ENCODE measurements at places on chromosomes 7 and 10.

DNA sequence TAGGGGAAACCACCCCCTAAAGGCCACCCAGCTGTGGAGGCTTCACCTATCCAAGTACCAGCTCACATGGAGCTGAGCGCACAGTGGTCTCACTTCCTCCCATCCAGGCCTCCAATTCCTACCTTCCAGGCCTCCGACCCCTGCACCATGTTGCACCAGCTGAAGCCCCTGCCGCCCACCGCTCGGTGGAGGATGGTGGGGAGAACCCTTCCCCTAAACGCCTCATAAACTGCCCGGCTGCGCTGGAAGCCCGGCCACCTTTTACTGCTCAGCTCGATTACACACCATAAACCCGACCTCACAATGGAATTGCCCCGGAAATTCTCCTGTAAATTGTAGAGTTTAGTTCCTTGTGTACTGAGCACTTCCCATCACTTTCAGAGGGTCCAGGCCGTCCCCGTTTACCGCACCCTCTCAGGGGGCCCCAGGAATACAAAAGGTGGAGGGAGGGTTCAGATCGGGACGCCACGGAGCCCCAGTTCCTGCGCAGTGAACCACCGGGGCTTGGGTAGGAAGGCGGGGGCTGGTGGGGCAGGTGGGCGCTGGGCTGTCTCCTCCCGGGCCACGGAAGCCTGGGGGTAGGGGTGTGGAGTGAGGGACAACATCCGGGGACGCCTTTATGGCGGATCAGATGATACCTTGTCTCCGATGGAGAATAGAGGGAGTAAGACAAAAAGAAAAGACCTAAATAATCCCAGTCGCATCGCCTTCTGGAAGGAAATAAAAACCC is 1.4 kb upstream of the HOXA7 start:
- no peak for DNase-seq

GRCh38 chr7:2929321-2930201 is 85.5 kb upstream of the GNA12 start:
- no peak for DNase-seq

DNA sequence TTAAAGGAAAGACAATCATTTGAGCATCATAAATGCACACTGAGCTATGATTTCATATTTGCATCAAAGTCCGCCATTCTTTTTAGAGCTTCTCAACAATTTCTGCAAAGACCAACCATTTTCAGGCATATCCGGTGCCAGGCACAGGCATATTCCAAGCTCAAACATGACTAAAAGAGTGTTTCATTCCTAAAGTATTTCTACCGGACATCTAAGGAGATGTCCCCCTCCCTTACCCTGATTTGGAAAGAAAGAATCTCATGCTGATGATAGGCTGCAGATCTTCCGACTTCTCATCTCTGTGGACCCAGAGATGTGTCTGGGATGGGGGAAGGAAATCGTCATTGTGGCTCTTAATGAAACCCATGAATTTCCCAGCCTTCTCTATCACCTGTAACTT is 600.5 kb upstream of the MGMT start:
- no peak for DNase-seq

DNA sequence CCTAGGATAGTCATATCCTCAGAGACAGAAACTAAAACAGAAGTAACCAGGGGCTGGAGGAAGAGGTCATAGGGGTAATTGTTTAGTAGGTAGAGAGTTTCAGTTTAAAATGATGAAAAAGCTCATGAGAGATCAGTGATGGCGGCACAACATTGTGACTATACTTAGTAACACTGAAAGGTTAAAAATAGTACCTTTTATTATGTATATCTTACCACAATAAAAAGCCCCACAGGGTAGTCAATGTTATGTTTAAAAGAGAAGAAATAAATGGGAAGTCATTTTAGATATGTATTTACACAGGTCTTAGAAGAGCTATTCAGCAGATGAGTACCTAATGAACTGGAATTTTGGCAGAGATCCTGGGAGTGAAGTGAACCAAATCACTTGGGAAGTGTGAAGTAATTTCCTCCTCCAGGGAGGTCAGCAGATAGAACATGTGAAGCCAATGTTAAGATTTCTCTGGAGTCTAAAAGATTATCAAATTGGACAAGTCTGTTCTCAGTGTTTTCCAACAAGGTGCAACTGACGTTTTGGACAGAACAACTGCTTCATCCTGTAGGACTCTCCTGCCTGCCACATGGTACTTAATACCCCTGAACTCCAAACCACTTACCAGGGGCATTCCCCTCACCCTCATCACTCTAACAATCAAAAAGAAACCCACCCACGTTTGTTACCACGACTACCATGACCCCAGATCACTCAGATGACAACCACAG is 6.4 kb downstream of the CDCA7L start:
- peak; percentile 18 for DNase-seq

- DNase-seq = no peak
Measured at GRCh38 chr7:107505997-107506673, 36.3 kb downstream of the GPR22 start.

DNA sequence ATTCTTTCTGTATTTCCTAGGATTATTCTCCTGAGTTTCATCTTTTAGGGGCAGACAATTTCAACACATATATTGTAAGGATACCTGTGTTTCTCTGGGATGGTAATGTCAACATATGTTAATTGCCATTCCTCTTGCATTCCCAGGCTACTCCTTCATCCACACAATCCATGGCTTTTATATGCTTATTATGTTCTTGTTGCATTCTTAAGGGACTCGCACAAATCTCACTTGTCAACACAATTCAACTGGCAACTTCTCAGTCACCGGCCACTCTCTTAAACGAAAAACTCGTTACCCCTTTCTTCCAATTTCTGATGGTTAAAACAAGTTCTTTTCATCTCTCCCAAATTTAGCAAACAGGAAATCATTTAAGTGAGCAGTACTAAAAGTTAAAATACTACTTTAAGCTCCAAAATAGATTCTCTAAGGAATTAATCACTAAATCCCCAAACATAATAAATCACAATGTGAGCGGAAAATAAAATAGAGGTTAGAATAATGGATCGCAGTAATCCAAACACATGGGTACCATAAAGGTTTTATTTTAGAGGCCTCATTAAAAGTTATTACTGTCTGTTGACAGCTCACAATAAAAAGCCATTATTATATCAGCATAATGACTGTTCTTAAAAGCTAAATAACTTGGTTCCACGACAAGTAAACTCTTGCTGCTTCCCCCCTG is 223.2 kb downstream of the ELMO1 start:
- DNase-seq = no peak

DNA sequence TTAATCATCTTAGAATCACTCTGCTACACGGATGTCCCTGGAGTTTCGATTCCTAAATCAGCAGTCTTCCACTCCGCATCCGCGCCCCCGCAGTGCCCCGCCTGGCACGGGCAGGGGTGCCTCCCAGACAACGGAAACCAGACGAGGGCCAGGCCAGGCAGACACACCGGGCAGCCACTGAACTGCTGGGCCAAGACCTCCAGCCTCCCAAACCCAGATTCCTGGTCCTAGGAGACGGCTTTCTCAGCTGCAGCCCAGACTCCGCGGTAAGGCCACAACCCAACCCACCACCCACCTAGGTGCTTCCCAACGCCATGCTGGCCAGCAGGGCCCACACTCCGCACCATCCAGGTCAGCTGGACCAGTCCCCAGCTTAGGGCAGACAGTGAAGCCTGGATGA is 33.2 kb downstream of the MAD1L1 start:
- DNase-seq = no peak

DNA sequence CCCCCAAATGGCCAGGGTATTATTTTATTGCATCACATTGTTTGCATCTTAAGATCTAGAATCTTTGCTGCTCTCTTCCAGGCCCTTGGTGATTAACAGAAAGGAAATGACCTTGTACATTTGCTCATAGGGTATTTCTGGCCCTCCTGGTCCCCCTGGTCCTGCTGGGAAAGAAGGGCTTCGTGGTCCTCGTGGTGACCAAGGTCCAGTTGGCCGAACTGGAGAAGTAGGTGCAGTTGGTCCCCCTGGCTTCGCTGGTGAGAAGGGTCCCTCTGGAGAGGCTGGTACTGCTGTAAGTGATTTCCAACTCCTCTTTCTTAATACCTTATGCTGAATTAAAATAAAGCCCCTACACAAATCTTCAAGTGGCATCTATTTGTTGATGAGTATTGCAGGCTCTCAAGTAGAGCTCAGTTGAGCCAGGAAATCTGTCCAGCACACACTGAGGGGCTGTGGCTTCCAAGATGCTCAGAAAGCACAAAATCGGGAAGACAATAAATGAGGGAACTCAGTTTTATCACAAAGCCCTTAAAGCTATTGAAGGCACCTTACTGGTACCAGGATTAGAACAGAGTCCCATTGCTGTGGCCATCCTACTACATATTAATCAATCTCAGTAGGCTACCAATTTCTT is 28.2 kb downstream of the COL1A2 start:
- DNase-seq = no peak

DNA sequence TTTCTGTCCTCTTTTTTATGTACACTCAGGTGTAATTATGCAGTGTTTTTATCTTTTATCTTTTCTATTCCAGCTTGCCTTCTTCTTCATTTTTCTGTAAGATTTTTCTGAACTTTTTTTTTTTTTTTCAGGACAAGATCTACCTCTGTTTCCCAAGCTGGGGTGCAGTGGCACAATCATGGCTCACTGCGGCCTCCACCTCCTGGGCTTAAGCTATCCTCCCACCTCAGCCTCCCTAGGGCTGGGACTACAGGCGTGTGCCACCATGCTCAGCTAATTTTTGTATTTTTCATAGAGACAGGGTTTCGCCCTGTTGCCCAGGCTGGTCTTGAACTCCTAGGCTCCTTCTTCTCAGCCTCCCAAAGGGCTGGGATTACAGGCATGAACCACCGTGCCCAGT is 6.3 kb upstream of the CALD1 start:
- no peak for DNase-seq

- no peak for DNase-seq
Measured at GRCh38 chr7:137931823-137932222, 70.1 kb downstream of the CREB3L2 start.

GRCh38 chr7:112646783-112647182 is 143.4 kb downstream of the TMEM168 start:
- DNase-seq = no peak

DNA sequence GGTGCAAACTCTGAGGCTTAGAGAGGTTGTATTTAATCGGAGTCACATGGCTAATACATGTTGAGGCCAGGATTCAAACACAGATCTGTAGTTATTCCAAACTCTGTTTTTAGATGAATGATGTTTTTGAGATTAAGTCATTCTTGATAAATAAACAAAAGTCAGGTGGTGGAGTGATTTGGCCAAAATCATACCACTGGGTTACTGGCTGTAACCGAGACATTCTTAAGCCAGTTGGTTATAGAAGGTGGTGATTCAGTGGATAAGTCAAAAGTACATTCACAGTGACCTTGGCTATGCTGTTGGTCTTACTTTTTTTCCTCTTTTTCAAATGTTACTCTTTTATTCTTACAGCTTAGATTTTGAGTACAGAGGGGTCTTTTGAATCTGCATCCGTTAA is 361.4 kb downstream of the KIF20B start:
- no peak for DNase-seq

DNA sequence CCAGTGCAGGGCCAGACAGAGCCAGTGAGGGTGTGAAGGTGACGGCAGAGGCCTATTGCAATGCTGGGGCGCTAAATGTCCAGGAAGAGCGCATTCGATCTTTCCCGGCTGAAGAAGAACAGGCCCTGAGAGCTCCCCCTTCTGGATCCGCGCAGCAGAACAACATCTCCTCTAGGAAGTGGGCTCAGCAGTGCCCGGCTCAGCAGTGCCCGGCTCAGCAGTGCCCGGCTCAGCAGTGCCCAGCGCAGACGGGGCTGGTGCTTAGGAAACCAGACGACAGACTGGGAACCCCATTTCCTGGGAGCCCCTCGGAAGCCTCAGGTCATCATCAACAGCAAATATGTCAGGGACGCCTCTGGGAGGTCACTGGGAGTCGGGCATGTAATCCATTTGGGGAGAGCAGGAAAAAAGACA is 4.7 kb upstream of the NOS3 start:
- DNase-seq = no peak

DNA sequence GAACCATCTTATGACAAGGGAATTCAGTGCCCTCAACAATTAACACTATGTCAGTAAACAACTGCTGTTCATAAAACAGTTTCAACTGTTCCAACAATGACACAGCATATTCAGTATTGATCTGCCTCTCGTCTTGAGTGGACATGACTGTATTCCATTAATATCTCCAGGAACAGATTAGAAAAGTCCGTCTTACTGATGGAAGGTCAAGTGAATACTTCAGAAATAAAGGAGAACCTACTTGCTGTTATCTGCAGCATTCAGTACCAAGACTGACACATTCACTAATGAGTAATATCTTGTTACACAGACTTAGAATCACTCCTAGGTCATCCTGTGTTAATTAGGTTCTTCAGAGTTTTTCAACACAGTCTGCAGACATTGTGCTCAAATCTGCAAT is 12.1 kb downstream of the KBTBD2 start:
- no peak for DNase-seq

DNA sequence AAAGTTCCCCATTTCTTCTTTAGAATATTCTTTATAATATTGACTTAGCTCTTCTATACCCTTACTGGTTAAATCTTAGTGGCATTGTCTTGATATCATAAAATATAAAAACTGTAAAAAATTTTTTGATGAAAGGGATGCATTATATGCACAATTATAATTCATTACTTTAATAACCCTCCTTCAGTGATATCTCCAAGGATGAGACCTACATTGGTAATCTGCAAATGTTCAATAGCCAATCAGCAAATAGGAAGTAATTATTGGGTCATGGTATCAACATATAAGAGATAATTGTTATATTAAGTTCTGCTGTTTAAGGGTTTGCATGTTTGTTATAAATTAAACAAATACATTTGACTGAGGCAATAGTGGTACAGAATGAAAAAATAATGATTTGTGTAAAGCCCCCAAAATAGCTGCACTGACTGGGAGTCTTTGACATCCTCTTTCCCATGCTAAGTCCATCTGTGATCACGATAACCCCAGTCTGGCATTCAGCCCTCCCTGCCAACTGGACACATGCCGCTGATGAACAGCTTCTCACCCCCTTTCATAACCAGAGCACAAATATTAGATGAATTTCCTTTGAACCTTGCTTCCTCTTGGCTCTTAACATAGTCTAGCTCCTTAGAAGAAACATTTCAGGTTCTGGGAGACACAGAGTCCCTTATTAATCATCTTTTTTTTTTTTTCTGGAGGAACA is 169.5 kb downstream of the CPED1 start:
- no peak for DNase-seq

DNA sequence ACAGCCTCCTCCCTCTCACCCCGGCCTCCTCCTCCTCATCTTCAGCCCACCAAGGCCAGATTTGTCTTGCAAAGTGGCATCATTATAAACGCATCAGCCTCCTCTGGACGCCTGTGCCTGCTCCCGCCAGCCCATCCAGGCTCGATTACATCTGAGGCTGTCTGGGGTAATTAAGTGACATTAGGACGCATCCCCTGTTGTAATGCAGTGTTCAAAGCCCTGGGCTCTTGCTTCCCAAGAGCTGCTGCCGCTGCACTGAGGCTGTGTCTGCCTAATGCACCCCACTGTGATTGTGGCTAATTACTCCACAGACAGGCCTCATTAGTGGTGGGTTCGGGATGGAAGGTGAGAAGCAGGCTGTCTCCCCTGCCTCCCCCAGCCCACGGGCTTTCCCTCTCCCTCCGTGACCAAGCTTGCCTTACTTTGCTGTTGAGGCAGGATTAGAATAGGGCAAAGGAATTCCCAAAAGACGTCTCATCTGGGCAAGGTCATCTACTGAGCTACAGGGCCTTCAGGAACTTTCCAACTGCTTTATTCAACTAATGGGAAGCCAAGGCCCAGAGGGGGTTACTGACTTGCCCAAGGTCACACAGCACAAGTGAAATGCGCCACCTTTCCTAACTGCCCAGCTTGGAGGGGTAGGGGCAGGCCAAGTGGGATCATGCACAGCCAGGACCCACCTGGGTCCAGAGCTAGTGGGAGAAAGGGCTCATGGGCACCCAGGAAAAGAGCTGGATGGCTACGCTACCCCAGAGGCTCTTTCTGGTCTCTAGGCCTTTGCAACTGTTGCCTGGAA is 66.2 kb upstream of the PCBD1 start:
- DNase-seq = no peak

All from fibroblast of skin of left biceps (primary cell).